ENCODE measurements at places on chromosomes 2 and 18. TPM values are rescaled to one million over a fixed set of nuclear protein-coding genes. Genes with fewer than 3 reads are reported as not detected.

GRCh38 chr2:241959751-241960269 lies 90.3 kb downstream of the RTP5 start:
- no peak for DNase-seq

DNA sequence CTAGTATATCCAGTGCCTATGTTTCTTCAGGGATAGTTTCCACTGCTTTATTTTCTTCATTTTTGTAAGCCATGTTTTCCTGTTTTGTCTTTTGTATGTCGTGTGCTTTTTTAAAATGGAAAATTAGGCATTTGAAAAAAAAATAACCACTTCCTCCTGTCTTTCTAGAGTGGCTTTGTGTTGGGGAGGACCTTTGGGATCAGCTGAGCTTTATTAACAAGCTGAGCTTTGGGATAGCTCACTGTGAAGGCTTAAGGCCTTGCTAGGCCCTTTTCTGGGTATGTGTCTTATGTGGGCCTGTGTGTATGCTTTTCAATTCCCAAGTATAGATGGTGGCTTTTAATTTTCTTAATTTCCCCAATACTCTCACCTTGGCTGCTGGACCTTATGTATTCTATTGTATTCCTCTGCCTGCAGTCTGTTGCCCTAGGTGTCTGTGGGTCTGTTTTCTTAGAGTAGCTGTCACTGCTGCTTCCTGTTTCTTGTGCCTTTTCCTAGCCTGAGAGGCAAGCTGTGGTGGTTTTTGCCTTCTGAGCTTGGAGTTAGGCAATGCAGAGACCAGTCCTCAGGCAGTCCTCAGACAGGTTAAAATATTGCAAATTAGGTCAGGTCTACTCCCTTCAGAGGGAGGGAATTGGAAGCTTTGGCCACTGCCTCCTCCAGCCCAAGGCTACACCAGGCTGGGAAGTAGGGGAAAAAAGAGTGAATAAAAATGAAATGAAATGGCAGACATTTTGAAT lies 134.7 kb downstream of the LDLRAD4 start:
- no peak for DNase-seq

TTR gene
- not detected for total RNA-seq

RAD51AP2 gene
- under 0.01 TPM for total RNA-seq

CCDC148 gene
- total RNA-seq: 0.29 TPM

CIAO1 gene
- 112 TPM for total RNA-seq

SERPINB3 gene
- not detected for total RNA-seq

All from LHCN-M2 (cell line).